ENCODE measurements at places on chromosomes 6 and 20.

- DNase-seq: no peak
Observed at GRCh38 chr20:23540624-23541023, 27.7 kb downstream of the CST9L start.

- DNase-seq: no peak
Observed at GRCh38 chr6:152736687-152737273, 13.8 kb upstream of the VIP start.

GRCh38 chr6:73340048-73340447 lies 14.0 kb downstream of the DPPA5 start:
- no peak for DNase-seq

DNA sequence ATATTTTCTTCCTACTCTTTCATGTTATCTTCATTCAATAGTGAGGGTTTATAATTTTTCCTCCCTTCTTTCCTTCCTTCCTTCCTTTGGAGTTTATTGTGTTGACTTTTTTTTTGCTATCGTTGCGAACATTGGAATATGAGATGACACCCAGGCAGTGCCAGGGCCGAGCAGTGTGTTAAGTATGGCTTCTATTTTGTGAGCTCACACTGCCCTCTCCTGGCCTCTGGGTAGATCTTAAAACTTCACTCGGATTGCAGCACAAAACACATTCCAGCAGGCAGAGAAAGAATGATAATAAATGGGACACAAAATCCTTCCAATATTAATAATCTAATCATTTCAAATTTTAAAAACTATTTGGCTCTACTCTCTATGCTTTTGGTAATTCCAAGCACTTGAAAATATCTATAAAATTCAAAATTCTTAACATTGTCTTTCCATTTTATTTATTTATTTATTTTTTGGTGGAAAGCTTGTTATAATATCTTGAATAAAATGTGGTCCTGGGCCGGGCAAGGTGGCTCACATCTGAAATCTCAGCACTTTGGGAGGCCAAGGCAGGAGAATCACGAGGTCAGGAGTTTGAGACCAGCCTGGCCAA lies 147.4 kb upstream of the OLIG3 start:
- DNase-seq: peak; percentile 77

DNA sequence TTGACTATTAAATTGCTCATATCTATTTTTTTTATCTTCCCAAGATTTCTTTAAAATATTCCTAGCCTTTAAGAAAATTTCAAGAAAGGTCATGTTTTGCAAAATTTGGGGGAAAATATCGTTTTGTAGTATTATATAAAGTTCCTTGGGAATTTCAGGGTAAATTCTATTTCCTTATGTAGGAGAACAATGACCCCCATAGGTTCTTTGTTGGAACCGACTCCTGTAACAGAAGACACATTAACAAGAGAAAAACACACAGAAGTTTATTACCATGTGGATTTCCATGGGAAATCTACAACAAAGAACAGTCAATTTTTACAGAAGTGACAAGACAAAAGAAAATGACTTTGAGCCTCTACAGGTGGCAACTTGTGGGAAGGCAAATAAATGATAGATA lies 68.1 kb downstream of the ADGB start:
- no peak for DNase-seq

DNA sequence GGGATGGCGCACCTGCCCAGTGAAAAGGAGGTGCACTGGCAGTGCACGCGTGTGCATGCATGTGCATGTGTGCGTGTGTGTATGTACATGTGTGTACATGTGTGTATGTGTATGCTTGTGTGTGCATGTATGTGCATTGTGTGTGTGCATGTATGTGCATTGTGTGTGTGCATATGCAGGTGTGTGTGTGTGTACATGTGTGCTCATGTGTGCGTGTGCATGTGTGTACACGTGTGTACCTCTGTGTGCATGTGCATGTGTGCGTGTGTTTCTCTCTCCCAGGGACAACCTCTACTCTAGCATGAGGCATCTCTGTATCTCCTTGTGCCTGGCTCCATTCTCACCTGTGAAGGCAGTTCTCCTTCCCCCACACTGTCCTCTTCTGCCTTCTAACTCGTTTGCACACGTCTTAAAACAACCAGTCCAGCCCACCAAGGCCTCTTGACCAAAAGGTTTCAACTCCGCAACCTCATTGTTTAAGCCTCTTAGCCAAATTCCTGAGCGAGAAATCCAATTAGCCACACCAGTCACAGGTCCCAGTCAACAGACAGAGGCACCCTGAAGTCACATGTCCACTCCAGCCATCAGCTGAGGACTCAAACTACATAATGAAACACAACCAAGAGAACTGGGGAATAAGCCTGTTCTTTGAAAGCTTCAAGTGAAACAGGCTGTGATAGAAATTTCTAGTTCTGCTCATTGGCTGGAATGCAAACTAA lies 103.5 kb upstream of the PTPRT start:
- no peak for DNase-seq

DNA sequence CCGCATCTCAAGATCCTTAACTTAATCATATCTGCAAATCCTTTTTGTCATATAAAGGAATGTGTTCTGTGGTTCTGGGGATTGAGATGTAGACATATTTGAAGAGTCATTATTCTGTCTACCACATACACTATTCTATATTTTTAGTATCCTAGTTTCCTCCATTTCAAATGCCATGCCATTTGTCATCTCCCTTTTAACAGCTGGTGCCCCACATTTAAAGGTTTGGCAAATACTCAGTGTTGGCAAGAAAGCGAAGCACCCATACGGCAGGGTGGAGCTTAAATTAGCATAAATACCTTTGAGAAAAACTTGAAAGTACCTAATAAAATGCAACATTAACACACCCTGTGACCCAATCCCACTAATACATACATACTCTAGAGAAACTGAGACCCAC lies 31.7 kb downstream of the PAK5 start:
- peak; percentile 85 for DNase-seq

DNA sequence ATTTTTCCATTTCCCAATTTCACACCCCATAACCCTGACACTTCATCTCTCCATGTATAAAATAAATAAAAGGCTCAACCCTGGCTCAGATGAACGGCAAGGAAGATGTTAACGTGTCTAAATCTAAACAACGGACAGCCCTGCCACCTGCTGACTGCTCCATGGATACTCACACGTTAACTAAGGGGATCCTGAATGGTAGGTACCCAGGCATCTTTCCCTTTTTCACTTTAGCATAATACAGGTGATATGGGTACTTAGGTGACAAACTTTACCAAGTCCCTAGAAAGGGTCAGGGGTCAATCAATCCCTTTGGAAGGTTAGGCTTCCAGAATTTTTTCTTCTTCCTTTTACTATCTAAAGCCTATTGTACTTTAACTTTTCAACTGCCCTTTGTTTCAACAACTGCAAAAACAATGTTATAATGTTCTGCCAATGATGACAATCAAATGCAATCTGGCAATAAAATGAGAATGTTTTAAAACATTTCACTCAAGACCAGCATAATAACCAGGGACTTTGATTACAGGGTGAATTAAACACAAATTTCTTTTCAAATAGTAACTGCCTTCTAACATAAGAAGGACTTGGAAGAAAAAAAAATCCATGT lies 52.4 kb upstream of the IPCEF1 start:
- DNase-seq: no peak

- DNase-seq: peak; percentile 4
Observed at GRCh38 chr20:48075591-48076174, 290.4 kb upstream of the SULF2 start.

GRCh38 chr6:35731736-35732532 lies 4.9 kb upstream of the ARMC12 start:
- DNase-seq: peak; percentile 75

DNA sequence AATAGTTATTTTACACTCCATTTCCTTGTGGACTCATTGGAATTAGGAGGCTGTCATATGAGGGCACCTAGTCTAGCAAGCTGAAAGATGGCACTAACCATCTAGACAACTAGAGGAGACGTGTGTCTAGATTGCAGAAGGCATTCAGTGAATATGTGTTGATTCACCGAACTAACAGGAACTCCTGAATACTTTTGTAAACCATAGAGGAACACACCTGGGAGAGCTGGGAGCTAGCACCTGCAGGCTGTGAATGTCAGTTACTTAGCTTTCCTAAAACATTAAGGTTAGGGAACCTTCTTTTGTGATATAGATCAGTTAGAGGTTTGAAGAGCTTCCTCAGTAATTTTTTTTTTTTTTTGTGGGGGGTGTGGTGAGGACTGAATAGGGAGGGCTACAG lies 7.7 kb downstream of the OPN5 start:
- DNase-seq: no peak

- DNase-seq: peak; percentile 12
Observed at GRCh38 chr20:48826883-48827771, 672 bp downstream of the PREX1 start.

DNA sequence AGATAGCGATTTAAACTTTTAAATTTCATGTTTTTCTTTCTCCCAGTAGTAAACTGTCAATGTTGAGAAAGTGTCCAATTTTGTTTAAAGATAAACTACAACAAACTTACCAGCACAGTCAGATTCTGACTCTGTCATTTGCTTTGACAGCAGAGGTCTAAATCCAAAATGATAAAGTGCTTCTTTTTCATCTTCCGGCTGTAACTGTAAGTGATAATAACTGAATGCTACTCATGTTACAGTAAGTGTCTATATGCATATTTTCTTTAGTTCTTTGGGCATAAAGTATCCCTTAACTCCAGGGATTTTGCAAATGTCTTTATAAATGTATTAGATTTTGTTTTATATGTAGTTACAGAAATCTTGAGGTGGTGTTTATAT lies 610.4 kb downstream of the RFPL4B start:
- no peak for DNase-seq

GRCh38 chr6:150664091-150664490 lies 64.4 kb downstream of the PLEKHG1 start:
- DNase-seq: no peak

DNA sequence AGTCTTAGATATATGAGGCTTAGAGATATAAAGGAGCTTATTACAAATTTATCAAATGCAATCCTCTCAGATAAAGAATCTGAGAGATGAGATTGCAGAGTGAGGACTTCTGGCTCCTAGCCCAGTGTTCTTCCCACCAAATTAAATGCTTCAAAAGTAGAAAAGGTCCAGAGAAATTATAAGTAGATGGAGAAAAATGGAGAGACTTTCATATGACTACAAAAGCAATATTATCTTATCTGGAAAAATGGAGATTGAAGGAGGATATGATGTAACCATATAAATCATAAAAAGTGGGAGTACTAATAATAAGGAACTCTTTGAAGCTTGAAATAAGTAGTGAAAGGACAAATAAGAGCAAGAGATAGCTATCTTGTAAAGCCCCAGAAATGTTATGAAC lies 2.8 kb downstream of the KCTD20 start:
- DNase-seq: no peak

DNA sequence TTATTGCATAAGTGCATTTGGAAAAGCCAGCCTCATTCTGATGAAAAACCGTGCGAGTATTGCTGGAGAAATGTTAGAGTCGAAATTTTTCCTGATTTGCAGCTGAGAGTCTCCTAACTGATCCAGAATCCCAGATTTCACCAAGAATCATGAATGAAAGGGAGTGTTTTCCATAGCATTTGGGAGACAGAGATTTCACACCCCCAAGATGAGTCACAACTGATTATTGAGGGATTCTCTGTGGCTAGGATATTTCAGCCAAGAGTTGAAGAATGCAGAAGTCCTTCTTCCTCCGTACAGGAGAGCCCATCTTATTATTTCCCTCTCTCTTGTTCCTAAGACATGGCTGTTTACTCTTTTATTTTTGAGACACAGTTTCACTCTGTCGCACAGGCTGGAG lies 82.2 kb upstream of the SALL4 start:
- no peak for DNase-seq

- no peak for DNase-seq
Observed at GRCh38 chr6:34305982-34306708, 57.3 kb upstream of the SMIM29 start.

DNA sequence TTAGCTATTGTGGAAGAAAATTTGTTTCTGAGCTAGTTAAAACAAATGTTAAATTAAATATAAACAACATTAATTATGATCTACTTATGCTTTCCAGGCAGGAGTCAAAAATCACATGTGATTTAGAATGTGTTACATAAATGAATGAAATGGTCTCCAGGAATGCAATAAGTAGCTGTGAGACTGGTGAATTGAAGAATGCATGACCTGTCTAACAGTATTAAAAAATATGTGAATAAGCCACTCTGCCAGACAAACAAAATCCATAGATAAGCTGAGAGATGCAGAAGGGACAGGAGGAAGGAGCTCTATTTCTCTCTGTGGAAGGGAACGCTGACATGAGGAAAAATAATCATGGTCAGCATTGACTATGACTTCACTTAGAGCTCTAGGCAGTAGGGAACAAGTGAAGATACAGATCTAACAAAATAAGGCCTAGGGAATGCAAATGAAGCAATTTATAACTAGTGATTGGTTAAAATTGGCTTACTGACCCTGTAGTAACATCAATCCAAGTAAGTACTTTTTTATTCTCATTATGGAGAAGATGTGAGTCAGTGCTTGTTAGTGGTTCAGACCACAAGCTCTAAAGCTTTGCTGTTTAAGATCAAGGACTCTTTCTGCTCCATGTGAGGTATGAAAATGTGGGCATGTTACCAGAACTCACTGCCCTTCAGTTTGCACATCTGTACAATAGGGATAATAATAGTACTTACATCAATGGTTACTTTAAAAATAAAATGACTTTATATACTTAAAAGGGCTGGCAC lies 432.6 kb downstream of the MMUT start:
- no peak for DNase-seq

- no peak for DNase-seq
Observed at GRCh38 chr6:88494401-88495140, 328.4 kb upstream of the CNR1 start.

GRCh38 chr6:100761841-100762240 lies 119.3 kb downstream of the ASCC3 start:
- no peak for DNase-seq

- no peak for DNase-seq
Observed at GRCh38 chr6:134406311-134406710, 88.4 kb upstream of the SGK1 start.

DNA sequence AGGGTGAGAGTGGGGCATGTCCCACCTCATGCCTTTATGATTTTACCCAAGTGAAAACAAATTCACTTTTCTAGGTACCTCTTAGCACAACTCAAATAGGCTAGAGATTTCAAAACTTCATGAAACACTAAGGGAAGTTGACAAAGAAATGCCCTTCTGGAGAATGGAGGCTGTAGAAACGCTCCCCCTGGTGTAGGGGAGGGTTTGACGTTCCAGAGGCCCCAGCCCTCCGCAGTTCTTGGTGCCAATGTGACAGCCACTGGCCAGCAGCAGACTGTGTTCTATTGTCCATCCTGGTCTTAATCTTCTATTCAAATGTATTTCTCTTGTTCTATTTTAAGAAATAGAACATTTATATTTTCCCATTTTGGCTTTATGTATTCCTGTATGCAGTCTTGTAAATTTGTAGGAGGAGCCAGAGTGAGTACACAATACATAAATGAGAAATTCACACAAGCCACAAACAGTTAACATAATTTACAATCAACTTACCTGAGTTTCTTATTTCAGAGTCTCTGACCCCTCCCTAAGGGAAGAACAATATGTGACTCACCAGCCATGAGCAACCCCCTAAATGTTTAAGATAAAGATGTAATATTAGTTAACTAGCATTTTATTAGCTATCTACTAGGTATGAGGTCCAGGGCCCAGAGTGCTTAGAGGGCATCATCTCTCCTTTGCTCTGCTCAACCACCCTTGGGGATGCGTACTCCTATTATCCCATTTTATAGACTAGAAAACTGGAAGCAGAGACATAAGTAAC lies 8.8 kb upstream of the MUC21 start:
- no peak for DNase-seq

GRCh38 chr6:130980310-130981032 lies 82.6 kb downstream of the EPB41L2 start:
- DNase-seq: no peak

- no peak for DNase-seq
Observed at GRCh38 chr20:62929051-62929538, 2.8 kb upstream of the DIDO1 start.
